Astrocyte (in vitro differentiated cells and primary cell): ENCODE measurements at places on chromosomes 16 and 17.
A peak's percentile ranks its signal among the peaks of the same experiment; 100 is the strongest.

GRCh38 chr17:8966926-8967325 is 1.4 kb upstream of the PIK3R5 start:
- no peak for DNase-seq

DNA sequence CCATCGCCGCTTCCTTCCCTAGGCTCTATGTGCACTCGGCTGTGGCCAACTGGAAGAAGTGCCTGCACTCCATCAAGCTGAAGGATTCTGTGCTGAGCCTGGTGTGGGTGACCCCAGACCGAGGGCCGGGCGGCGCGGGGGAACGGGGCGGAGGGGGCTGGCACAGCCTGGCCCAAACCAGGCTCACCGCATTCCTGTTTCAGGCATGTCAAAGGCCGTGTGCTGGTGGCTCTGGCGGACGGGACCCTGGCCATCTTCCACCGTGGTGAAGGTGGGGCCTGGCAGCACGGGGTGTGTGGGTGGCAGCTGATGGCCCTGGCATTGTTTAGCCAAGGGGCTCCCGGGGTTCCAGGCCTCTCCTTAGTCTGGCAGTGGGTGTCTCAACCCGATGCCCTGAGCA is 4.6 kb downstream of the NME3 start:
- no peak for DNase-seq

DNA sequence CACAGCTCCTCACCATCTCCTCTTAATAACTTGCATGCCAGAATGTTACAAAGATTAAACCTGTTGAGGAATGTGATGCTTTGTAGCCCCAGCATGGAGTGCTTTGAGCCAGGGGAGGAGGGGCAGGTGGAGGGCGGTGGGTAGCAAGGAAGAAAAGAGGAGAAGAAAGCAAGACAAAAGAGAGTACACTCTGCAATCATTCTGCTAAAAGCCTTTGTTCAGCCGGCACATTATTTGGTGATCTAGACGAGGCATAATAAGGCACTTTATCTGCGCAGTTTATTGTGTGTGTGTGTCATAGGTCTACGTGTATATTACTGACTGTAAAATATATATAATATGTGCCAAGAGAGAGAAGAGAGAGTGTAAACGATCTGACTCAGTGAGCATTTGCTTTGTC is 139.1 kb downstream of the SOX9 start:
- DNase-seq: no peak

DNA sequence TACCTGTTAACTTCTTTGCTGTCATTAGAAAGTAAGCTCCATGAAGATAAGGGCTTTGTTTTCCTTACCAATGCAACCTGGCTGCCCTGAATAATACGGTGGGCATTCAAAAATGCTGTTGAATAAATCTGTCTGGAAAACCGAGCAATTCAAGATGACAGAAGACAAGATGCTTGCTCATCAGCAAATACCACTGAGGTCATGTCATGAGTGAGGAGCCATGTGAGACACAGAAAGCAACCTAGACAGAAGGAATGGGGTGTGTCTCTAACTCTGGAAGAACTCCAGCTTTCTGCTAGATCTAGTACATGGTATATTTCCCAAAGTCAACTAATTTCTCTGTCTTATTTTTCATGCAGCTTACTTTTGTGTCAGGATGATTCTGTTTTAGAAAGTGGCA is 64.2 kb downstream of the STH start:
- DNase-seq: peak; percentile 83

DNA sequence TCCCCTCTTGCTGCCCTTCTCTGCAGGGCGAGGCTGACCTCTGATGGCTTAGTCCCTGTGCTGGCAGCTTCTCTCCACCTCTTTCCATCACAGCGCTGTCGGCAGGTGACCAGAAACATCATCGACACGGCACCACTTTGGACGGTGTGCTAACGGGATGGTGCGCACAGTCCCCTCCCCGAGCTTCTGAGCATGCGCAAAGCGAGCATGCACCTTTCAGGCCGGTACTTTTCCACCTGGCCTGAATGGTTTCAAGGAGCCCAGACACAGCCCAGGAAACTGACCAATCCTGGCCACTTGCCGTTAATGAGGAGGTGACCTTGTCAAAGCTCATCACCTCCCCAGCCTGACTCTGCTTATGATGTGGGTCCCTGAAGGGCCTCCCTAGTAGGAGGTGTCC is 54.8 kb downstream of the MGAT5B start:
- no peak for DNase-seq

DNA sequence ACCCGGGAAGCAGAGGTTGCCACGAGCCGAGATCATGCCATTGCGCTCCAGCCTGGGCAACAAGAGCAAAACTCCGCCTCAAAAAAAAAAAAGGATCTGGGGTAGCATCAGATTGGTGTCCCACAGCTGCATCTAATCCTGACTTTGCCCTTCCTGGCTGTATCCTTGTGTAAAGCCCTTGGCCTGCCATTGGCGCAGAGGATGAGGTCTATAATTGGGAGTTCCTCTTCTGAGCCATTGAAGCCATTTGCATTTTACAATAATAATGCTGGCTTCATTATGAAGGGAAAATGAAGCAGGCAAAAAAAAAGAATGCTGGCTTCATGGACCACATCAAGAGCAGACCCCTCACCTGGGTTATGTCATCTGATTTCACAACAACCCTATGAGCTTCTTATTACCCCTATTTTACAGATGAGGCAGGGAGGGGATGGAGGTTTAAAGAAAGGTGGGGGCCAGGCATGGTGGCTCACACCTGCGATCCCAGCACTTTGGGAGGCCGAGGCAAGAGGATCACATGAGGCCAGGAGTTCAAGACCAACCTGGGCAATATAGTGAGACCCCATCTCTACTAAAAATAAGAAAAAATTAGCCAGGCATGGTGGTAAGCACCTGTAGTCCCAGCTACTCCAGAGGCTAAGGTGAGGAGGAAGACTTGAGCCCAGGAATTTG is 1.2 kb upstream of the LITAFD start:
- no peak for DNase-seq

GRCh38 chr16:85798901-85799496 is 345 bp downstream of the EMC8 start:
- DNase-seq: peak; percentile 16

- no peak for DNase-seq
Measured at GRCh38 chr16:3542601-3543373, 34.4 kb downstream of the NLRC3 start.

DNA sequence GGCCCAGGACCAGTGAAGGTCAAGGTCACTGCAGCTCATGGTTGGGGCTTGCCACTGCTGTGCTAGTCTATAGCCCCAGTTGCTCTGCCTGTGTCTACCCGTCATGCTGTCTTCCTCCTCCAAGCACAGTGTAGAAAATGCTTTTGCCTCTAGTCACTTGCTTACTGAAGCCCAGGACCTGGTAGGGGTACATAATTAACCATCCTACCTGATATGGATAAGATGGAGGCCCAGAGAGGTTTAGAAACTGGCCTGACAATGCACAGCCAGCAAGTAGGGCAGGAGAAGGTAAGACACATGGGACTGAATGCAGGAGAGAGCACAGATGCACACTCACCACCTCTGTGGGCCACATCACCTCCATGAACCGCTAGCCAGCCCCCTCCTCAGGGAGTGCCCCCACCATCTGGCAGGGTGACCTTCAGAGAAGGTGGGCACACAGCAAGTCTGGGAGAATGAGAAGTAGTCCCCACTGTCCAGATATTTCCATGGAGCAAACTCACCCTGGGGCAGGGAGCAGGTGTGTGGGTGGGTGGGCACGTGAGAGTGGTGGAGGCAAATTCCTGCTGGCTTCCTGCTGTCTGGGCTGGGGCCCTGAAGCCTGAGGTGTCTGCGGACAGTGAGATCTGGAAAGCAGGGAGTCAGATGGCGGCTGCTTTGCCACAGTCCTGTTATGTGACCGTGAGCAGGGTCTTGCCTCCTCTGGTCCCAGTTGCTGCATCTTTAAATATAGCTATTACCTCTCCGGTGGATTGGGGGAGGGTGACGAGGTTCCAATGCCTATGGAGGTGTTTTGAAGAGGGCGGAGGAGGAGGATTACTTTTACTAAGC is 1.0 kb downstream of the CX3CL1 start:
- DNase-seq: no peak

GRCh38 chr17:43026595-43026994 is 1.6 kb downstream of the RND2 start:
- no peak for DNase-seq
